ENCODE measurements at places on chromosomes 11 and 22.

DNA sequence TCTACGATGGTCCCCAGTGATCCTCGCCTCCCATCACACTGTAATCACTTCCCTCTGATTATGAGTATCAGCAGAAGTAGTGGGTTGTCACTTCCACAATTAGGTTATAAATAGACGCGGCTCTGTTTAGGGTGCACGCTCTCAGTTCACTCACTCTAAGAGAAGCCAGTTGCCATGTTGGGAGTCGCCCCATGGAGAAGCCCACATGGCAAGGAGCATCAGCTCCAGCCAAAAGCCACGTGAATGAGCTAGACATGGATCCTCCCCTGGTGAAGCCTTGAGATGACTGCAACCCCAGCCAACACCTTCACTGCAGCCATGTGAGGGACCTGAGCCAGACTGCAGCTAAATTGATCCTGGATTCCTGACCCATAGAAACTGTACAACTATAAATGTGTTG is 26.4 kb upstream of the MYOD1 start:
- DNase-seq: no peak

GRCh38 chr11:80214413-80214812 is 773.6 kb upstream of the TENM4 start:
- DNase-seq: no peak

- no peak for DNase-seq
These were observed 6.8 kb downstream of the FUT4 start for GRCh38 chr11:94550513-94550912.

DNA sequence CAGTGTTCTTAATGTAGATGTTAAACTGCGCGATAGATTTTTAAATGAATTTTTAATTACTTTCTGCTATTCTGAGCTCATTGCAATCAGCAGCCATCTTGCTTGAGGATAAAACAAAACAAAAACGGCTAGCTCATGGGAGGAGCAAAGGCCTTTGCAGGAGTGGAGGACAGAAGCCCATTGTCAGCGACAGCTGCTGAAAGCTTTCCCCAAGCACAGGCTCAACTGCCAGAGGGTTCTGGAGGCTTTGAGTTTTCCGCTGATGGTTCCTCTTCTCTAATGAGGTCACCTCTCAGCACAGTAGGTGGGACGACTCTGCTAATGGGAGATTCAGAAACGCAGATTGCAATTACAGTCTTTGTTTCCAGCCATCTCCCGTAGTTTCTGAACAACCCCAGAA is 167.1 kb upstream of the TTC12 start:
- no peak for DNase-seq

DNA sequence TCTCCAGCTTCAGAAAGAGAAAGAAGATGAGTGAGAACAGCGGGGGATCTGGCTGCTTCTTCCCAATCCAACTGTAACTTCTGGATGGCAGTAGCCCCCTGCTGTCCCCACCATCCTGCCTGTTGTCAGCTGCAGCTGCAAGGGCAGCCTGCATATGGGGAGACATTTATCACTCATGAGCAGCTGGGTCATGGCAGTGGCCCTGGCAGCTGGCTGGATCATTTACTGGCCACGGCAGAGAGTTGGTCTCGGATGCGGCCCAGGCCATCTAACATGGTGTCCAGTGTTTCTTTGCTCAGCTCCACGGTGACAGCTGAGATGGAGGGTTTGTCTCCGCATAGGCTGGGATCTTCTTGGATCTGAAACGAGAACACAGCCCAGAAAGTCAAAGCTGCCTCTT is 14.8 kb downstream of the COMMD9 start:
- DNase-seq: no peak

GRCh38 chr11:20707876-20708275 is 38.5 kb downstream of the NELL1 start:
- no peak for DNase-seq

- peak; percentile 82 for DNase-seq
These were observed 19.7 kb downstream of the SLC37A2 start for GRCh38 chr11:125082611-125083311.

DNA sequence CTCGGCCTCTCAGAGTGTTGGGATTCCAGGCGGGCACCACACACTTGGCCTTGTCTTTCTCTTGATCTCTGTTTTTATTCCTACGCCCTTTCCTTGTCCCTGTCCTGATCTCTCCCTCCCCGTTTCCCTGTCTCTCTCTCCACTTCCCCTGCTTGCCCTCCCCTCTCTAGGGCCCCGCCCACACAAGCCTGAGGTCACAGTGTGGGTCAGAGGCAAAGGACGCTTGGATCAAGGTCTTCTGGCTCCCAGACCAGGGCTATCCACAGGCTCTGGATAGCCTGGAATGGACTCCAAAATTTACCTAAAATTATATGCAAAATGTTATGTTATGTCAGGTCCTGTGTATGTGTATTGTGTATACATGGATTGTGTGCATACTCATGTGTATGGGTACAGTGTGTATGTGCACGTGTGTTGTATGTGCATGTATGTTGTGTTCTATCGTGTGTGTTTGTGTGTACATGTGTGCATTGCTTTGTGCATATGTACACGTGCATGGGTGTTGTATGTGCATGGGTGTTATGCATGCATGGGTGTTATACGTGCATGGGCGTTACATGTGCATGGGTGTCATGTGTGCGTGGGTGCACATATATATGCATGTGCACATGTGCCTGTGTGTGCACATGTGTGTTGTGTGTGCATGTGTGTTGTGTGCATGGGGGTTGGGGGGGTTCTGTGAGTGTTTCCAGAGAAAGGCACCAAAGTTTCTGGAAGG is 38.3 kb downstream of the TP53I11 start:
- no peak for DNase-seq

GRCh38 chr11:2652333-2653197 is 47.2 kb downstream of the KCNQ1OT1 start:
- DNase-seq: no peak

GRCh38 chr11:34148504-34149165 is 43.2 kb downstream of the NAT10 start:
- DNase-seq: no peak

DNA sequence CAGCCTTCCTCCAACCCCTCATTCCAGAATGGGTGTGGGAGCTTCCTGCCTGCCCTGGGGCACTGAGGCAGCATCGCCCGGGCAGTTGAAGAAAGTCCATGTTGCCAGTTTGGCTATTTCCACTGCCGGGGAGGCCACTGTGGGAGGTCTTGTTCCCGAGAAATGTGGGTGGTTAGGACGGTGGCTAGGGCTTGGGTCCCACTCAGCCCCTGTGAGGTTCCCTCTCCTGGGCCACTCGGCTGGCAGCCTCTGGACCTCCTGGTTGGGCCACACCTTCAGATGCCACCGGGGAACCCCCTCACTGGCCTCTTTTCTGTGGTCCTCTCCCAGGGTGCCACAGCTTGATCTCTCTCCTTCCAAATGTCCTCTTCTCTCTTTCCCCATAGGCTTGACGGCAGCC is 5.1 kb upstream of the PPP6R3 start:
- DNase-seq: no peak

DNA sequence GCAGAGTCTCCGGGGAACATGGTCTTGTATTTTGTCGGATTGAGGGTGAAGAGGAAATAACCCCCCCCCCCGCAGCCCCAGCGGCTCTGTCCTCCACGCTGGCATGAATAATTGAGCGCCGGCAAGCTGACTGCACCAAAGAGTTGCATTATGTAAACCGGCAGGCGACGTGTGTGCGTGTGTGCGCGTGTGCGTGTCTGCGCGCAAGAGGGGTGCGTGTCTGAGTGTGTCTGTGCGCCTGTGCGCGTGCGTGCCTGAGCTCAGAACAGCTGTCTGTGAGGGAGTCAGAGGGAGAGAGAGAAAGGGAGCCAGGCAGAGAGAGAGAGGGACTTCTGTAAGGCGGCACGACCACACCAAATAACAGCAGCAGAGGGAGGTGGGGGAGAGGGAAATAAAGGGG is 94.4 kb downstream of the SCN3B start:
- DNase-seq: peak; percentile 65

- DNase-seq: no peak
These were observed 11.7 kb downstream of the RNF141 start for GRCh38 chr11:10529279-10529678.

GRCh38 chr11:2359557-2359956 is 17.6 kb upstream of the CD81 start:
- no peak for DNase-seq

- DNase-seq: no peak
These were observed 253.1 kb downstream of the TTC28 start for GRCh38 chr22:28426346-28427132.

GRCh38 chr11:5349550-5349949 is 1.8 kb upstream of the OR51B6 start:
- DNase-seq: no peak

GRCh38 chr22:17950651-17951214 is 73.6 kb downstream of the MICAL3 start:
- DNase-seq: no peak

DNA sequence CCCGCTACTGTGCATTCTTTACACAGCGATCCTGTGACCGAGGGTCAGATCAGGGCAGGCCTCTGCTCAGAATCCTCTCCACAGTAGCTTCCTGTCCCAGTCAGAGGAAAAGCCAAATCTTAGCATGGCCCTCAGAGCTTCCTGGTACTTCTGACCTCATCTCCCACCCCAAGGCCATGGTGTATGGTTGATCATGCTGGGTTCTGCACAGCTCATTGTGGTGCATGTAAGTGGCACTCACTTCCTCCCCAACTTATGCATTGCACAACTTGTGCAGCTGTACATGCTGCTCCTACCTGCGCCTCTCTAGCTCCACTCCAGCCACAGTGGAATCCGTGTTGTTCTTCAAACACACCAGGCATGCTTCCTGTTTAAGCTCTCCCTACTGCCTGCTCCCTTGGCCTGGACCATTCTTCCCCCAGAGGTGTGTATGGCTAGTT is 20.3 kb downstream of the BMAL1 start:
- no peak for DNase-seq

GRCh38 chr11:118902336-118903203 is 18.9 kb downstream of the CXCR5 start:
- DNase-seq: no peak

DNA sequence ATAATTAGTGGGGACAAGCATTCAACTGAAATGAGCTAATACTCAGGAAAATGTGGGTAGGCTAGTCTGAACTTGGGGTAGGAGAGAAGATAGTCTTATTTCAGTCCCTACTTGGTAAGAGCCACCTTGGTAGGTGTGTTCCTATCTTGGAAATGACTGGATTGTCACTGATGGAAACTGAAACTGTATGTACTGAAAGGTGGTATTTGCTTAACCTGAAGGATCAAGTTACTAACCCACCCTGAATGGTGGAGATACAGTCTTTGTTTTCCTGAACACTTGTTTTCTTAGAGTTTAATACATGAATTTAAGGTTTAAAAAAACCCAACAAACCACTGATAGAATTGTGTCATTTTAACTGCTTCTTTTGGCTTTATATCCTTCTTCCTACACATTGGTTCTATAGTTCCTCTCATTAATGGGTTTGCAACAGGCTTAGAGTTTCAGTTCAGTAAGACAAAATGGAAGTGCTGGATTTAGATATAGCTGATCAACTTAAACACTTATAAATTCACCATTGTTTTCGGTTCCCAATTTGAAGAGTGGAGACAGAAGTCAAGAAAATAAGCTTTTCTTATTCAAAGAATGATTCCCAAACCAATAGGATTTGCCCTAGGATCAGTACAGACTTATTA is 4.2 kb downstream of the FAR1 start:
- DNase-seq: no peak

DNA sequence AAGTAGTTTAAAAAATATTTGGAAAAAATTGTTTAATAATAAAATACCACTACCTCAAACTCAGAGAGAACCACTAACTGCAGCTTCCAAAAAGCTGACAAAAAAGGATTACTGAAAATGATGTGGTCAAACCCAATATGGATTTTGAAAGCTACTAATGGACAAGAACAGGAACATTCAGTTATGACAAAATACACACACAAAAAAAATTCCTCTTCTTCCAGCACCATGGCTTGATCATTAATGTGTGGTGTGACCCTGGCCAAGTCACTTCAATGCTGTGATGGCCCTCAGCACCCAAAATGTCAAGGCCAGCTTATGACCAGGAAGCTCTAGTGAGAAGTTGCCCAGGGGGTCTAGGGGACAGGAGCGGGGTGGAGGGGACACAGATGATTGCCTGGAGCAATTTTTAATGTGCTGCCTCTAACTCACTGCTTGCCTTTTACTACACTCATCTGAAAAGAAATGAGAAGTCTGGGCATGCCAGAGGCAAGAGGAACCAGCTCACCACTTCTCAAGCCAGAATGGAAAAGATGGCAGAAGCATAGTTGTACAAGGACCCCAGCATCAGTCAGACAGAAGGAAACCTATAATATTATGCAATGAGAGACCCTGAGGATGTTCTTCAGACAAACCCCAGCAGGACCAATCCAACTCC is 2.2 kb downstream of the SMCO4 start:
- no peak for DNase-seq

GRCh38 chr22:45008186-45008681 is 1.6 kb downstream of the PHF21B start:
- DNase-seq: no peak

DNA sequence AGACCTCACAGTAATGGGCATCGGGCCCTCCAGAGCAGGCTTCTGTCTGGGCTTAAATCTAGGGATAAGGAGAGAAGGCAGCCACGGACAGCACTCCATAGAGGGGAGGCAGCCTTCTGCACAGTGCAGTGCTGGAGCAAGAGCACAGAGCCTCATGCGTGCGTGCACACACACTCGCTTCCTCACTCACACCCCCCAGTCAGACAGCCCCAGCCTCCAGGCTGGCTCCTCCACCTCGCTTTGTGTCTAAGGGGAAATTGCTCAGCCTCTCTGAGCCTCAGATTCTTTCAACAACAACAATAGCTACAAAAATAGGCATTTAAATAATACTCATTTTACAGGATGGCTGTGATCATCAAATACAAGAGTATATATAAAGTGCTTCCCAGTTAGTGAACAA is 26.7 kb upstream of the ETS1 start:
- no peak for DNase-seq

- no peak for DNase-seq
These were observed 6.9 kb downstream of the NFRKB start for GRCh38 chr11:129888451-129888850.

- no peak for DNase-seq
These were observed 422 bp upstream of the LGR4 start for GRCh38 chr11:27473017-27473406.

- DNase-seq: no peak
These were observed 104.1 kb downstream of the ETS1 start for GRCh38 chr11:128483211-128483788.

DNA sequence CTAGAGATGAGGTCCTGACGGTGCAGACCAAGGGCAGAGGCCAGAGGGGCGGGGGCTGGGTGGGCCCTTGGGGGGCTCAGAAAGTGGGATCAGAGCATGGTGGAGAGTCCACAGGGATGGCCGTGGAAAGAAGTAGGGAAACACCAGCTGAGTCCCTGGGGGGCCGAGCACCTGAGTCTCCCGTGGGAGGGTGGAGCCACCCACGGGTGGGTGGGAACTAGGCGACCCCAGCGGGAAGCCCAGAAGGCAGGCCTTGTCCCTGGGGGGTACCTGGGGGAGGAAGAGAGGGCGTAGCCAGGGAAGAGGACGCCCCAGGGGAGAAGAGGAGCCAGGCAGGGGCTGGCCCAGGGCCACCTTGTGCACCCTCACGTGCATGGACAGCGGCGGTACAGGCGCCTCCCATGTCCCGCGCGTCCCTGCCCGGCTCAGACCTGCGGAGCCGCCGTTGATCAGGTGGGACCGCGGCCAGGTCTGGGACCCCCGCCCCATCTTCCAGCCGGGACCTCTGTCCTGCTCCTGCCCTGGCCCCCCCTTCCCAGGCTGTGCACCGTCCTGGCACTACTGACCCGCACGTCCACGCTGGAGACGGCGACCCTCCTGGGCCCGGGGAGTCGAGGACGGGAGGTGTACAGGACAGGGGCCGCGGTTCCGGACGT is 10.2 kb downstream of the CRELD2 start:
- DNase-seq: no peak

GRCh38 chr11:44324749-44325525 is 15.0 kb upstream of the ALX4 start:
- DNase-seq: no peak

Data from ureter (tissue), 1 donor.